ENCODE measurements at places on chromosomes 16 and 17.

GRCh38 chr17:73043686-73044581, 48.6 kb downstream of the SLC39A11 start:
- DNase-seq, result no peak

DNA sequence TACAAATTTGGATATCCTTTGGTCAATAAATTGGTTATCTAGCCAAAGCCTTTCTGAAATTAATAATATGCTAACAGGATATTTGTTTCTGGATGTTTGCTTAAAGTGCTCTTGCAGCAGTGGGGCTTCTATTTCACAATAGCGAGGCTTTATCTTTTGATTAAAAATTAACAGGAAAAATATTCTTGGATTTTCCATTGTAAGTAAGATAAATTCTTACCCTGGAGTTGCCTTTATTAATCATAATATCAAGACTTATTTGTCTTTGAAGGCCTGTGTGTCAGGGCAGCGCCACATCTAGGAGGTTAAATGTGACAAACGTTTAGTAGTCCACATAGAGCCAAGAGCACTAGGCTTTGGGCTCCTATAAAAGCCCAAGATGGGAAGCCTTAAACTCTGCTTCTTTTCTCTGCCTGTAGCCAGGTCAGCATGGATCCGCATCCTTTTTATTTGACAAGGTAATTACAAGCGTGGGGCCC, 5.3 kb downstream of the TMEM97 start:
- DNase-seq, result no peak

- DNase-seq, result no peak
These were observed 658 bp downstream of the RAB5C start for GRCh38 chr17:42153919-42154742.

DNA sequence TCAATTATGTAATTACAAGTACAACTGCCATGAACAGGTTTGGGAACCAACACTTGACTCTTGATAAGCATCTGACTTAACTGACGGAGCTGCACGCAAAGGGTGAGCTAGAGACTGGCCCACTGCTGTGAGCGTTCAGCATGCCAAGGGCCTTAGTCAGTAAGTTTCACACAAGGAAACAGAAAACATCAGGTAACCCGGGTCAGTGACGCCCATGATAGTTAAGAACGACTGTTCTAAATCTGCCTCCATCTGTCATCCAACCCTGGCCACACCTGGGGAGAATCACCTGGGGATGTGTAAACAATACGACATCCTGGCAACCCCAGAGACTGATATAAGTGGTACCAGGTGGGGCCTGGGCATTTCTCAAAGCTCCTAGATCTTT, 12.3 kb downstream of the SMIM5 start:
- DNase-seq, result no peak

GRCh38 chr16:48194828-48195556, 39.2 kb upstream of the ABCC12 start:
- no peak for DNase-seq

GRCh38 chr17:4247971-4248388, 15.8 kb downstream of the ANKFY1 start:
- DNase-seq, result no peak

DNA sequence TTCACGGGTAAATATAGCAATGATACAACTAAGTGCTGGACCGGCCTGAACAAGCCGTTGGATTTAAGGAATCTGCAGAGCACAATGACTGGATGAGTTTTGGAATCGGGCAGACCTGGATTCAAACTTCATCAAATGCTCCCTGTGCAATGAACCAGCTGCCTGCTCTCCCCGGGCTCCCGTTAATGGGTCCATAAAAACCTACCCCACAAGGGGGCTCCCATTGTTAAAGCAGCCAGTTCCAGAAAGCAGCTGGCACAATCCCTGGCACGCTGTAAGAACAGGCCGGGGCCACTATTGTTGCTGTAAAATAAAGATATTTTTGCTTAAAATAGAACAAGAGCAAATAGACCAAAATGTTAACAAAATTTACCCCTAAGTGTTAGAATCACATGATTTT, 131.9 kb downstream of the C16orf95 start:
- no peak for DNase-seq

DNA sequence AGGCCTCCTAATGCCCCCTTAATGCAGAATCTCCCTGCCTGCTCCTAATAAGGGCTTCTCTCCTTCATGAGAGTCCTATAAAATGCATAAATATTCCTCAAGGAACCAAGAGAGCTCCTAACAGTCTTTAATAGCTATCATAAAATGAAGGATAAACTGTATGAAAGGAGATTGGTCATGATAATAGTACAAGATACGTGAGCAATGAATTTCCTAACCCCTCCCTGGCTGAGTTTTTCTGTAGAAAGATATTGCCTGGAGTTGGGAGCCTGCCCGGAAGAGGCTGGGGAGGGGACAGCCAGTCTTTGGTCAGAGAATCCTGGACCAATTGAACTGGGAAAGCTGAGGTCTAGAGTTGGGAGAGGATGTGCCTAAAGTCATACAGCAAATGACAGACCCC, 321.9 kb upstream of the CDH5 start:
- DNase-seq, result no peak

DNA sequence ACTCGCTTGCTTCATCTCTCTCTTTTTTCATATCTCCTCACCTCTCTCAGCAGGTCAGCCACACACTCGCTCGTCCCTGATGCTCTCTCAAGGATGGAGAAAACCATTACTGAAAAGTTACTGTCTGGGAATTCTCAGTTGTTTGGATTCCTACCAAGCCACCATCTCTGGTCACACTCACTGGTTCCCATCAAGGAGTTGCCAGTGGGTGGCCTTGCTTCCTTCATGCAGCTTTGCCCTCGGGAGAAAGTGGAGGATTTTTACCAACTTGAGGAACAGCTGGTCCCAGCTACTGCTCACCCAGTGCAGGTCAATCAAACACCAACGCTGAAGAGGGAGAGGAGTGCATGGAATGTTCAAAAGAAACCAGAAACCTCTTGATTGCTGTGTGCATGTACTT, 25.3 kb downstream of the MEOX1 start:
- DNase-seq, result no peak

DNA sequence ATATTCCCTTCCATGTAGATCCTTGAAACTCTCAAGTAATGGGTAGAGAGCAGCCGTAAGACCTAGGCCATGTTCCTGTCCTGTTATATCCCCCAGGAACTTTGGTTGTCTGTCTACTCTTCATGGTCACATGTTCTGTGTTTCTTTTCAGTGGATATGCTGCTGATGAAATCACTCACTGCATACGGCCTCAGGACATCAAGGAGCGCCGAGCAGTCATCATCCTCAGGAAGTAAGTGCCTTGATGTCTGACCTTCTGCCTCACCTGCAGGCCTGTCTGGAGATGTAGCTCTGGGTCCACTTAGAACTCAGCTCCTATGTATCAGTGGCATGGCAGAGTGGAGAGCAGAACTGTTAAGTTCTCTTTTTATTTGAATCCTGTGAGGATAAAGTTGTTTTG, 11.2 kb downstream of the ALKBH5 start:
- DNase-seq, result no peak

GRCh38 chr17:65954148-65954449, 237.8 kb downstream of the CEP112 start:
- DNase-seq, result no peak

DNA sequence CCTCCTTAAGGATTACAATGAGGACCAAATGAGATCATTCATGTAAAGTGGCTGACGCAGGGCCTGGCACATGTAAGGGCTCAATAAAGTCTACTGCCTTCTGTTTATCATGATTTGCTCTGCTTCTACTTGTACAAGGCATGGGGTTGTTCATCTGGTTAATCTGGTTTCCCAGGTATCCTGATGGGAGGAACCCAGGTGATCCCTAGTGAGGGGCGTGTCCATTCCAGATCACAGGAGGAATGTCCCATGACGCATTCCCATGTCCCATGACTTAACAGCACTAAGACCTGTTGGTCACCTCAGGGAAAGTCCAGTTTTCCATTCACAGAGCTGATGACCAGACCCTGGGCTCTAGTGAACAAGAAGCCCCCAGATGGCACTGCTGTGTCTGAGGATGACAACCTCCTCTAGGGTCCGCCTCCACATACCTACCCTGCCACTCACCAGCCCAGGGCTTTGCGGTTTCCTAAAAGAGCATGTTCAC, 11.5 kb upstream of the TPPP3 start:
- no peak for DNase-seq

DNA sequence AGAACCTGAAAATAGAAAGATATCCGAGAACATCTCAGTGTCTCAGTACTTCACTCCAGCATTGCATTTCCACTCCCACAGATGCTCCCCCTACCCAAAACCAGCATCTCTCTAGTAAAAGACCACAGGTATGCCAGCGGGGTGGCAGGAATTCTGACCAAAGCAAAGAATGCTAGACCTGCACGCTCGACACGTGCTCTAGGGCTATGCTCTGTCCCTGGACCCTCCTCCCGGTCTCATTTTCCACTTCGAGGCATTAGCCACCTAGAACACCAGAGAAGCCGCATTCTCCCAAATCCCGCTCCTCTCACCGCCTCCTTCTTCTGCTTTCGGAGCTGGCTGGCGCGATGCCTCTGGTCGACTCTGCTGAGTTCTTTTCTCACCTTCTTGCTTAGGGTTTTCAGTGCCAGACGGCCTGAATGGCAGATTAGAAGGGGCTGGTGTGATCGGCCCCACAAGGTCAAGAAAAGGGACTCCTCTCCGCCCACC, 487 bp downstream of the TSR1 start:
- no peak for DNase-seq

- DNase-seq, result no peak
These were observed 53.6 kb downstream of the GPR139 start for GRCh38 chr16:20020083-20020482.

GRCh38 chr17:41256291-41256685, 1.1 kb downstream of the KRTAP9-9 start:
- DNase-seq, result no peak

DNA sequence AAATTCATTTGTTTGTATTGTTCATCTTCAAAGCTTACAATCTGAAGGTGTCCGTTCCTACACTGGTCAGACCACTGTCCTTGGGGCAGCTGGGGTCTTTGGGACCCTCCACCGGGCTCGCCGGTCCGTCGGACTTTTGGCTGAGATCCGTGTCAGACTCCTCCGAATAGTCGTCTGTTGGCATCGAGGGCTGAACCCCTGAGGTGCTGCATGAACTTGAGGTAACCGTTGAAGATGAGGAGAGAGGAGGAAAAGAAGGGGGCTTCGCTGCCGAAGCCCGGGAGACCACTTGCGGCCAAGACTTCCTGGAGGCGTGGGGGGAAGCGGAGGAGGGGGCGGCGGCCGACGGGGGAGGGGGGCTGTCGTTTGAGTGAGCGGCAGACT, 260.8 kb downstream of the ZFHX3 start:
- DNase-seq, result no peak

GRCh38 chr17:980406-981291, 1.1 kb upstream of the NXN start:
- peak; percentile 71 for DNase-seq

DNA sequence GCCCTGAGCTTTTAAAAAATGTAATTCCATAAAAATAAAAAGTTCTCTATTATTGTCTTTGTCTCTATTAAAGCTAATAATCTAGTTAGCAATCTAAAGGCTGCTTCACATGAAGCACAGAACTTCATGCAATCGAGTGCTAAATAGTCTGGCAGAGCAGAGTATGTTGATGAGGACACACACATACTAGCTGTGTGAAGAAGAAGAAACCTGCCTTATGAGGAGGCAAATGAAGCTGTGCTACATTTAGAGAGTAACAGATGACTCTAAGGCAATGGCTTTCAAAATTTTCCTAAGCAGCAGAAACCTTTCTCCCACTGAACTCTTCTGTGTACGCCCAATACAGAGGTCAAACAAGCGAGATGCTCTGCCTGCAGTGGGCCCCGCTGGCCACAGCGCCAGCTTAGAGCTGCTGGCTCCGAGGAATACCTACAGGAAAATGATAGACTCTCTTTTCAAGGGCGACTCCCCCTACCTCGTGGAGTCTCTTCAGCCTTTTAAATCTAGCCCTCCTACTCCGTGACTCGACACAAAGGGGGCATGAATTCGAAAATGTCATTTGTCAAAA, 39.2 kb downstream of the GNA13 start:
- DNase-seq, result no peak

GRCh38 chr16:16158741-16159374, 64.4 kb downstream of the ABCC6 start:
- no peak for DNase-seq

DNA sequence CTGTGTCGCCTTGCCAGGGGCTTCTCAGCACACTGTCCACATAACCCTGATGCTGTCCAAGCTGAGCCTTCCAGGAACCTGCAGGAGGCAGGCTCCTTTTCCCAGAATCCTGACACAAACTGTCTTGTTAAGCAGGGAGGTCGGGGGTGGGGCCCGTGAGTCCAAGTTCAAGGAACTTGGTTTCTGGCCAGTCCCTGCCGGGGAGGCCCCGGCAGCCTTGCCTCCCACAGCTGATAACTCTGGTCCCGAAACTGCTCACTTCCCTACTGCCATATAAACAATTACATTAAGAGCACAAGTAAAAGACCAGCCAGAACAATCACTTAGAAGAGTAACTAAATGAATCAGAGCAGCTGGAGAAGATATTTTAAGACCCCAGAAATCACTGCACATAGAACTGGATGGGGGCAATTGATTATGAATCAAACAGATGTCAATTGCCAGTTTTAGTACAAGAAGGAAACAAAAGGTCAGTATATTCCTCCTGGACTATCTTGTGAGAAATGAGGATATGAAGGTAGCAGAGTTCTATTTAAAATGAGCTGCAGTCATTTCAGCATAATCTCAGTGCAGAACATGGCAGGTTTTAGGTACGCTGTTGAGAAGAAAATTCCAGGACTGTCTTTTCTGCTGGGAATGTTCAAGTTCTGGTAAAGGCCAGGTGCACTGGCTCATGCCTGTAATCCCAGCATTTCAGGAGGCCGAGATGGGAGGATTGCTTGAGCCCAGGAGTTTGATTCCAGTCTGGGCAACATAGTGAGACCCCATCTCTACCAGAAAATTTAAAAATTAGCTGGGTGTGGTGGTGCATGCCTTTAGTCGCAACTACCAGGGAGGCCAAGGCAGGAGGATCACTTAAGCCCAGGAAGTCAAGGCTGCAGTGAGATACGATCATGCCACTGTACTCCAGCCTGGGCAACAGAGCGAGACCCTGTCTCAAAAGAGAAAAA, 169.8 kb downstream of the PITPNC1 start:
- DNase-seq, result no peak

GRCh38 chr16:70665806-70666735, 19.7 kb downstream of the IL34 start:
- DNase-seq, result no peak

DNA sequence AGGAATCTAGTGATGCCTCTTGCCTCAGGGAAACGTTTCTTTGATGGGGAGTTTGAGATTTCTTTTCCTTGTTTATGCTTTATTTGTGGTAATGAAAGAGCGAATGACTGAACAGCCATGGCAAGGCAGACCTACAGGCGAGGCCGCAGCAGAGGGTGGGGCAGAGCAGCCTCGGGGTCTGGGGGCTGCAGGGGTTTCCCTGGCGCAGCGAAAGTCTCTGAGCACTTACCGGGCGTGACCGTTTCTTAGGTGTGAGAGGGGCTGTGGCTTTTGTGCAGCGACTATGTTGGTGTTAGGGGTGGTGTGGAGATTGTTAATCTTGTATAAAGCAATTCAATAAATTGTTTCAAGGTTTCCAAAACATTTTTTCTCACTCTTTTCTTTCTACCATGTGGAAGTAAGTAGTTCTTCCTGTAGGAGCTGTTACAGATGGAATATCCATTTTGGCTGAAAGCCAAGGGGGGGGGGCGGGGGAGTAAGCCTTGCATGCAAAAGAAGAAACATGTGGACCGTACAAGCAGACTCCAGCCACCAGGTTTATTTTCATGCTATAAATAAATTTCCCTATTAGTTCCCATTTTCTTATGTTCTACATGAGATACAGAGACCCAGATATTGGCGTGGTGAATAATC, 34.8 kb downstream of the UBN1 start:
- DNase-seq, result no peak
